Mesothelial cell of epicardium (in vitro differentiated cells): ENCODE measurements at places on chromosomes 3 and 15. TPM values are rescaled to one million over a fixed set of nuclear protein-coding genes. Genes with fewer than 3 reads are reported as not detected.

RHOV gene
- total RNA-seq: 3.4 to 4.4 TPM (median 3.4 TPM) in 3 replicates

PLAAT1 gene
- total RNA-seq: 1.7 to 2.7 TPM (median 2.1 TPM) in 3 replicates

SLC22A14 gene
- 0.20 to 0.22 TPM in 2 of 3 replicates, not detected in the other for total RNA-seq

CHST13 gene
- total RNA-seq: not detected in 3 replicates

PAQR5 gene
- total RNA-seq: 0.59 to 1.2 TPM (median 0.89 TPM) in 3 replicates

FGF7 gene
- 5.7 to 8.7 TPM (median 7.9 TPM) in 3 replicates for total RNA-seq

PLA2G4B gene
- total RNA-seq: 10.6 to 11.4 TPM (median 11.2 TPM) in 3 replicates

CELF6 gene
- total RNA-seq: 1.2 to 1.9 TPM (median 1.3 TPM) in 3 replicates

PDCD10 gene
- total RNA-seq: 34.3 to 36.9 TPM (median 35.3 TPM) in 3 replicates

GOLGA8O gene
- total RNA-seq: 2.9 to 5.5 TPM (median 3.9 TPM) in 3 replicates

KIF15 gene
- 10.6 to 11.3 TPM (median 10.7 TPM) in 3 replicates for total RNA-seq

SLC22A13 gene
- 0.34 to 0.85 TPM (median 0.75 TPM) in 3 replicates for total RNA-seq

PRRT3 gene
- total RNA-seq: 8.2 to 9.2 TPM (median 8.3 TPM) in 3 replicates

ANKRD34C gene
- total RNA-seq: not detected in 3 replicates

EPB42 gene
- 0.13 TPM in 1 of 3 replicates, not detected in the others for total RNA-seq

GOLGA8K gene
- 0.45 to 0.95 TPM (median 0.58 TPM) in 3 replicates for total RNA-seq

CRABP1 gene
- 144 to 156 TPM (median 155 TPM) in 3 replicates for total RNA-seq

KBTBD13 gene
- 0.09 to 0.11 TPM in 2 of 3 replicates, not detected in the other for total RNA-seq

TOPAZ1 gene
- total RNA-seq: not detected in 3 replicates

RCN2 gene
- total RNA-seq: 111 to 115 TPM (median 112 TPM) in 3 replicates

SPATA12 gene
- not detected in 3 replicates for total RNA-seq

CADM2 gene
- 2.6 to 3.3 TPM (median 3.1 TPM) in 3 replicates for total RNA-seq

ACVR2B gene
- total RNA-seq: 45.5 to 50.4 TPM (median 49.9 TPM) in 3 replicates

CCDC39 gene
- total RNA-seq: not detected in 3 replicates

A4GNT gene
- not detected in 3 replicates for total RNA-seq
